ENCODE measurements at places on chromosomes 7 and 10. TPM values are rescaled to one million over a fixed set of nuclear protein-coding genes. Genes with fewer than 3 reads are reported as not detected.
A peak's percentile ranks its signal among the peaks of the same experiment; 100 is the strongest.

CEP55 gene
- total RNA-seq = 0.89 TPM

CHCHD1 gene
- 14.9 TPM for total RNA-seq

MYO1G gene
- total RNA-seq = 6.0 TPM

EPO gene
- total RNA-seq = 0.68 TPM

RAPGEF5 gene
- total RNA-seq = 56.9 TPM

DDIT4 gene
- total RNA-seq = 525 TPM

PDE6C gene
- total RNA-seq = not detected

AMZ1 gene
- total RNA-seq = 0.23 TPM

TMEM236 gene
- 0.49 TPM for total RNA-seq

ZPBP gene
- total RNA-seq = 1.2 TPM

ACTL6B gene
- total RNA-seq = not detected

UPP1 gene
- 58.2 TPM for total RNA-seq

DNA sequence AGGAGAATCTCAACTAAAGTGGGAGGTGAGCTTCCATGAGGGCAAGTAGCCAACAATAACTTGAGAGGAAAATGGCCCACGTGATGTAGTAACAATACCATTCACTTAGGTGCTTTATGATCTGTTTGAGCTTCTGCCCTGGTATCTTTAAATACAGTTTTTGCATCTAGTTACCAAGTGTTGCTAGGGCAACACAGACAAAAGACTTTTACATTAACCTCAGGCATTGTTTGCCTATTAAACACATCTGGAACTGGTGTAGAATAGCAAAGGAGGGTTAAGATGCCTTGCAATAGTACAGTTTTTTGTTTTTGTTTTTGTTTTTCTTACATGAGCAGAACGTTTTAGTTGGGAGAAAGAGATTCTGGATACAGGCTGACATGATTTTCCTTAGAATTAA, 97.7 kb upstream of the MTPN start:
- DNase-seq = no peak

DNA sequence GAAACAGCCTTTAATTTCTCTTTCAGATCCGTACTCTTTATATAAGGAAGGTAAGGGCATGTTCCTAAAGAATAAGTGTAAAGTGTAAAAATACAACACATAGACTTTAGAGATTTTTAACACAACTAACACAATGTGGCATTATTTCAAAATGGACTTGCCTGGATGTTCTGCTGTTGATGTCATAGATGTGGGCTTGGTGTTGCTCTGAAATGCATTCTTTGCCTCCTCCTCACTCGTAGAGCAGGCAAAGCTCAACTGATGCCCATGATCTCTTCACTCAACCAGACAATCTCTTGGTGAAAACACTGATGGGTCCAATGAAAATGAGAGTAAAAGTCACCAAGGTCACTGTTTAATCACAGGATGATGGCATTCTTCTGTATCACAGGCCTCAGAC, 174.2 kb upstream of the TCERG1L start:
- DNase-seq = no peak

DNA sequence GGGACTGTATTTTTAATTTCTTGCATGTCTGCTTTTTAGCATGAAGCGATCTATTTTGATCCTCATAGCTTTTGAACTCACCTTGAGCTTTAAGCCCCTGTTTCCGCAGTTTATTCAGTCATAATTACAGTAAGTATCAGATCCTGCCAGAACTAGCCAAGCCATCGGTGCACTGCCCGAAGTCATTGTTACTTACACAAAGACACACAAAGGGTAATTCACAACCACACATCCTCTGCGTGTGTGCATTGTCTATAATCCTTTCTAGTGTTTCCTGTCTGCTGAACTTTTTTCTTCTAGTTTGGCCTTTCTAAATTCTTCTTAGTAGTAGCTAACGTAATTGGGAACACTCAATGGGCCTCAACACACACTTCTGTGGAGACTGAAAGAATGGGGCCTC, 133.0 kb downstream of the SFMBT2 start:
- no peak for DNase-seq

DNA sequence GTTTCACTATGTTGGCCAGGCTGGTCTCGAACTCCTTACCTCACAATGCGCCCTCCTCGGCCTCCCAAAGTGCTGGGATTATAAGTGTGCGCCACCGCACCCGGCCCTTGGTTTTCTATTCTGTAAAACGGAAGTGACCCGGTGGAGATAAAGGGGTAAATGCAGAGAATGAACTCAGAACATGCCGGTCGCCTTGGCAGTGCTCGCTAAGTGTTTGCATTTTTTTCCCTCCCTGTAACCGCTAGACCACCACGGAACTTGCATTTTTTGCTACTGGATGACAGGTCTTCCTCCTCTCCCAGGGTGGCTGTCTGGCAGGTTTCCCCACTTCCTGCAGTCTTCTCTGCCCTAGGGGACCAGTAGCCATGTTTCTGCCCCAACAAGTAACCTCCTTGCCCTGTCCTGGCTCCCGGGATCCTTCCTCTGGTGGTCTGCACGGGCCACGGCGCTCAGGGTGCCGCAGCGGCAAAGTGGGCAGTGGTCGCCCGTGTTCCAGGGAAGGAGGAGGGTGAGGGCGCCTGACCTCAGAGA, 18.8 kb upstream of the GNA12 start:
- no peak for DNase-seq

DNA sequence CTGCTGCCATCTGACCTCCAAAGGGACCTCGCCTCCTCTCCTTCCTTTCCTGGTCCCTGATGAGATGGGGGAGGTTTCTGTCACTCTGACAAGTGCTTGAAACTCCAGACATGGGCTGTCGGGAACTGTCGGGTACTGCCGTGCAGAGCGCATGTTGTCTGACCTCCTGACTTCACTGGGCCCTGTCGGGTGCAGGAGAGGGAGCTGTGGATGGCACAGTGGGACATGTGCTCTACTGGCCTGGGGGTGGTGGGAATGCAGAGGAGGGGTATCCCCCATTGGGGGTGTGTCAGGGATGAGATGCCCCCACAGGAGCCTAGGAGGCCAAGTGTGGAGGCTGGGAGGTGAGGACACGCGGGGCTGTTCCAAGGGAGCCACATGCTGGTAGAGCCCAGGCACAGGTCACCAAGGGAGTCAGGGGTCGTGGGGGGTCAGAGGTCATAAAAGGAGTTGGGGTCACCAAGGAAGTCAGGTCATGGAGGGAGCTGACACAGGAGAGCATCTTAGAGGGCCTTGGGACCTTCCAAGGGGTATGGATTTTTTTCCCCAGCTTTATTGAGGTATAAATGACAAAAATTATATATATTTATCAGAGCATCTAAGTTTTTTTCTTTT, 30.9 kb downstream of the TMEM120A start:
- no peak for DNase-seq

- DNase-seq = no peak
These were observed 341.7 kb downstream of the DNAJB6 start for GRCh38 chr7:157678501-157678900.

- DNase-seq = no peak
These were observed 83.3 kb upstream of the CREB5 start for GRCh38 chr7:28328822-28329660.

DNA sequence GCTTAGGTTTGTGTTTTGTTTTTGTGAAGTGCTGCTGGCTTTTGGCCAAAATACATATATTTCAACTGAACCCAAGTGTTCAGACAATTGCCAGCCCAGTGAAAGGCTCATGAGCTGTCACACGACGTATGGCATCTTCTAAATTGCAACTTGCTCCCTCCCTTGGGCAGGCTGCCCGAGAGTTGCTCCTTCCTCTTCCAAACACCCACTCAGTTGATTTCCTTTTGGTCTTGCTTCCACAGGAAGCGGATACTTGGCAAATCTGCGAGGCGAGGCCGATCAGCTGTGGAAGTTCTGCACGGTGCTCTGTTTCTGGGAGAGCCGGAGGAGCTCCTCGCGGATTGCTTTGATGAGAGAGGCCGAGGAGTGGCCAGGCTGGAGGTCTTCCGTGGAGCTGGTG, 39.6 kb upstream of the ATP6V0A4 start:
- no peak for DNase-seq

DNA sequence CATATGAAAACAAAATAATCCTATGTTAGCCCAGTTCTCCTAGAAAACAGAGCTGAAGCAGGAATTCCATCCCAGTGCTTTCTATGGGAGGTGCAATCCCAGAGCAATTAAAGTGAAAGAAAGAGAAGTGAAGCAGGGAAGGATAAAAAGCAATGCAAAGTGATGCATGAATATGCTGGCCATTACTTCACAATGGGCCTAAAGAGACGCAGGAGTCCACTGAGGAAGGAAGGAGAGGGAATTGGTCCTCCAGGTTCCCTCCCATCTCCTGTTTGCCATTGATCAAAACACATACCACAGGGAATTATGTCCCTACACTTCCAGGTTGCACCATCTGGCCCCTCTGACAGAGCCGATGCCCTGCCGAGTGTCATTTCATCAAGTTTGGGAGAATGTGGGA, 392.2 kb upstream of the NFE2L3 start:
- no peak for DNase-seq

- DNase-seq = peak; percentile 95
These were observed at the start of gene CEP55 for GRCh38 chr10:93496322-93497041. TSS of gene CEP55 (plus strand) at chr10:93496612. CDS start at chr10:93500052, 3,440 bp downstream.

GRCh38 chr7:100122067-100122466, 2.6 kb downstream of the CNPY4 start:
- no peak for DNase-seq

- DNase-seq = no peak
These were observed 25.2 kb upstream of the PLXDC2 start for GRCh38 chr10:19791032-19791431.

GRCh38 chr7:31014826-31015225, 37.3 kb upstream of the ADCYAP1R1 start:
- no peak for DNase-seq

- no peak for DNase-seq
These were observed 54.1 kb upstream of the PDCD4 start for GRCh38 chr10:110817614-110818013.

DNA sequence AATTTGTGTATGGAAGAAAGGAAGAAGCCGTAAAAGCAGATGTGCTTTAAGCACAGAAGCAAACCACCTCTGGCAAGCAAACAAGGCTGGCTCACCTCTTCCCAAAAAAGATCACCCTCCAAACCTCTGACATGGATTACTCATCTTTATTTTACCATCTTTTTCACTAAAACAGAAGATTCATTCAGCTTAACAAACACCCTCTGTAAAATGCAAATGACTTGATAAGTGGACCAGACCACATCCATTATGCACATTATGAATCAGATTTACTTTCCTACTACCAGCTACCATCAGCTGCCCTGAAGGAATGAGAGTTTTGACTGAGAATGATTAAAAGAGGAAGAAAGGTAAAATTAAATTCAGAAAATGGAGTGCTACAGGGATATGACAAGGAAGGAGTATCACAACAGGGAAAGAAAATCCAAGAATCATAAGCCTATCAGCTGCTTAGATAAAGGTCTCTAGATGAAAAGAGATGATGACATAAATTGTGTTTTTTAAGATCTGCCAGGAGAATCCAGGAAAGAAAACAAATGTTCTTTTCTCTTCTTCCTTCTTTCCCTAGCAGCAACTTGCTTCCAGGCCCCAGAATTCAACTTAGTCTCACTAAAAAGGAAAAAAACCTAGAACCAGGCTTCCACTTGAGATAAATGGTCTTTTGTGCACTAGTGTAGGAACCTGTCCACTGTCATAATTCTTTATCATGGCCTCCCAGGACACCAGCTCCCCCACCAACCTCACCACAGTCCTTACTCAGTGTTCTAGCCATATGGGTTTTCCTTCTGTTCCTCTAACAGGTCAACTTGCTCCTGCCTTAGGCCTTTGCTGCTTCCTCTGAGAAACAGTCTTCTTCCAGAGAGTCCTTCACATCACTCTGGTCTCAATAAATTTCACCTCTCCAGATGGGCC, 47.4 kb downstream of the JAZF1 start:
- DNase-seq = no peak

- DNase-seq = no peak
These were observed 51.2 kb upstream of the ANAPC16 start for GRCh38 chr10:72164617-72165016.

DNA sequence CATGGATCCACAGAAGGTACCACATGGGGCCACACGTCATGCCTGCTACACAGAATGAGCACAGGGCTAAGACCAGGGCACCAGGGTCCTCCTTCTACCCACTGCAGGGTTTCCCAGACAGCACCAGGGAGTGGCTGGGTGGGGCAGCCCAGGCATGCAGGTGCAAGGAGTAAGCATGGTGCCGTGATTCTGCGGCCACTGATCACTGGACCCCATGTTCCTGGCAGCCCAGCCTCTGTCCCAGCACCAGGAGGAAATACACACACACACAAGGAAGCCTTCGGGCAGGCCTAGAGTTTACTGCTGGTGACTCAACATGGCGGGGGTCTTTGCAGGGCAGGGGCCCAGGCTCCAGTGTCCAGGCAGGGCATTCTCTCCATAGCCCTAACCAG, 13.9 kb downstream of the ATP6V1F start:
- DNase-seq = no peak

DNA sequence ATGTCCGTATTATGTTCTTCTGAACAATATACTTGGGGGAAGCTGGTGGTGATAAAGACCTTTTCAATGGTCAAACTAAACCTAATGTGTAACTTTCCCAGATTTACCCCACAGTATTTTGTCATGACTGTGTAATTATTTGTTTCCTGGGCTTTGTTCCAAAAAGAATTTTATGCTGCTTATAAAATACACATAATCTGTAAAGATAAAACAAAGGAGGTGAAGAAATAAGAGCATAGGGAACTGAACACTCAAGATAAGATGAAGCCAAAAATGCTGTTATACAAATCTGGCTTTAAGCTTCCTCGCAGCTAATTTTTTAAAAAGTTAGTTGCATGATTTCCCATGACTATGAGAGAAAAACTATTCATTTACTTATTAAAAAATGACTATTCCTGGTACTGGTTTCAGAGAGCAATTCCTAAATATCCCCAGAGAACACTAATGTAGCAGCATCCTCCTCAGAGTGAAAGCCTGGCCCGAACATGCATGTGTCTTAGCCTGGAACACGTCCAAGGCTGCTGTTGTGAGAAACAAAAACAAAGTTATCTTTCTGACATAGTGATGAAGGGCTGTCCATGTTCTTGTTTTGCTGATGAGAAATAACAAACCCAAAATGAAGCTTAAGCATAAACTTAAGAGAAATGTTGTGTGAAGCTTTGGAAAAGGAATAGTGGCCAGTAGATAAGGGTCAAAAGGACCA, 33.9 kb downstream of the MALSU1 start:
- no peak for DNase-seq

GRCh38 chr7:43674559-43675436, 54.5 kb downstream of the COA1 start:
- no peak for DNase-seq

GRCh38 chr7:102317231-102318059, 30.8 kb downstream of the SH2B2 start:
- DNase-seq = no peak

GRCh38 chr10:56943221-56943755, 582.2 kb upstream of the ZWINT start:
- DNase-seq = no peak

DNA sequence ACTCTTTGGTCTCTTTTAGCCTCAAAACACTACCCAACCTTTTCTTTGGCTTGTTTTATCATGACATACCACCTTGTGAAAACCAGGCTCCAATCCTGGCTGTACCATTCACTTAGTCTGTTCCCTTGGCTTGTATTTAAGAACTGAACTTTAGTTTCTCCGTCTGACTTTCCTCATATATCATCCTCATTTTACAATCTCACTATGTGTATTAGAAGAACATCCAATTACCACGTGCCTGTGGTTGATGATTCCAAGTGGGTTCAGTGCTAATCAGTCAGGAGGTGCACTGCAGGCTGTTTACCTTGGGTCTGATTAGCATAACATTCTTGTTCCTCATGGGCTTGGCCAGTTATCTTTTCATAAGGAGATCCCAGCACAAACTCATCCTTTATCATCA, 144.8 kb upstream of the KLF14 start:
- DNase-seq = no peak

- no peak for DNase-seq
These were observed 138.0 kb upstream of the YAE1 start for GRCh38 chr7:39428221-39428620.

- peak; percentile 77 for DNase-seq
These were observed 18.3 kb upstream of the HBP1 start for GRCh38 chr7:107150375-107151073.
